ENCODE measurements at places on chromosomes 12 and 14. TPM values are rescaled to one million over a fixed set of nuclear protein-coding genes. Genes with fewer than 3 reads are reported as not detected.

DNA sequence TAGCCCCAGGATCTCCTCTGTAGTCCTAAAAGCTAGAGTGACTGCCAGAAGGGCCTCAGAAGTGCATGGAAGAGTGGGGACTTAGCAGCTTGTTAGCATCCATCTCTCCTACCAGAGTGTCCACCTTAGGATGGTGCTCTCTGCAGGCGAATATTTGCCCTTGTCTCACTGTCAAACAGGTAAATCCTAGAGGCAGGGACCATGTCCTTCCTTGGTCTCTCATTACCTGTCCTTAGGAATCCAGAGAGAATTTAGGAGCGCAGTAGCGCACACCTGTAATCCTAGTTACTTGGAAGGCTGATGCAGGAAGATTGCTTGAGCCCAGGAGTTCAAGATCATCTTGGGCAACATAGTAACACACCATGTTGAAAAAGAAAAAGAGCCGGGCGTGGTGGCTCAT lies 21.4 kb downstream of the AGAP2 start:
- DNase-seq, result no peak
- peaks cover 14% of the 10 kb centered on the region for H3K36me3 ChIP-seq
- no peaks in the 10 kb centered on the region for H3K27me3 ChIP-seq
- no peak overlapping the region for H3K4me3 ChIP-seq

GRCh38 chr12:2231011-2231595 lies 178.3 kb downstream of the CACNA1C start:
- H3K27ac ChIP-seq, result peak overlapping the region; percentile 5
- peak overlapping the region; percentile 10 for H3K4me3 ChIP-seq
- peak; percentile 30 for DNase-seq
- no peaks in the 10 kb centered on the region for H3K27me3 ChIP-seq

GRCh38 chr12:4190366-4191063 lies 83.0 kb upstream of the CCND2 start:
- no peak for DNase-seq
- H3K4me3 ChIP-seq, result no peak overlapping the region
- no peak overlapping the region for H3K27ac ChIP-seq
- no peaks in the 10 kb centered on the region for H3K36me3 ChIP-seq

DNA sequence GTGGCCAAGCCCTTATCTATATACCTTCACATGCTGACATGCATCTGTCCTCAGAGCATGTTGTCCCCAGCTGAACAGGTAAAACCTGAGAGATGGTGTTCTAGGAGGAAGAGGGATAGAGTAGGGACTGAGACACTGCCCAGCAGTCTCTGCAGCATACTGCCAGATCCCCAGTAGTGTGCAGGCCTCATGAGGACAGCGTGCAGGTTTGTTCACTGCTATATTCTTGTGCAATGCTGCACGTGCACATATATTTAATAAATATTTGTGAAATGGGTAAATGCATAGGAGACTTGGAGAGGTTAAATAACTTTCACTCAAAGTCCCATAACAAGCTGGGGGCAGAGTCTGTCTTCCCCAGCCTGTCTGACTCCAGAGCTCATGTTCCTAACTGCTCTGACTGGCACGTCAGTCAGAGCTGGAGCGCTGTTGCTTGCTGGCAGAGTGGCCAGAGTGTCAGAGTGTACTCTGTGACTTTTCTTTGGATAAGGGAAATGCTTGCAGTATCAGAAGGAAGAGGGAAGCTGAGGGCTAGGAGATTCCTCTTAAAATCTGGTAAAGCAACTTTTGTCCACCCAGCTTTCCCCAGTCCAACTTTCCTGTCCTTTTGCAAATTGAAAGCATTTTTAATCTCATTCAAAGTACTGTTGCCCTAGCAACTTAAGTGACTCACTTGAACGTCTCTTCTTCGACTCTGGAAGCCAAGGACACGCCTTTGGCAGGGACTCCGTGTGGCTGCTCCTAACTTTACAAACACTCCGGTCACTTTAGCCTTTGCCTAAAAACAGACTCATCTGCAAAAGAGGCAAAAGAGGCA lies 14.9 kb upstream of the POLR3B start:
- peaks cover 34% of the 10 kb centered on the region for H3K4me1 ChIP-seq
- H3K27me3 ChIP-seq, result no peaks in the 10 kb centered on the region
- no peaks in the 10 kb centered on the region for H3K36me3 ChIP-seq
- peak overlapping the region; percentile 61 for H3K4me3 ChIP-seq
- peak; percentile 96 for DNase-seq
- H3K27ac ChIP-seq, result peak overlapping the region; percentile 95

The RNASE4 gene
- total RNA-seq, result 35.9 TPM

The PTGER2 gene
- total RNA-seq, result 6.2 TPM

- no peak for DNase-seq
- H3K36me3 ChIP-seq, result peaks cover 41% of the 10 kb centered on the region
- H3K27me3 ChIP-seq, result no peaks in the 10 kb centered on the region
- peak overlapping the region; percentile 9 for H3K27ac ChIP-seq
- H3K4me1 ChIP-seq, result peaks cover 64% of the 10 kb centered on the region
Observed at GRCh38 chr12:63995512-63995911, 151.0 kb downstream of the SRGAP1 start.

The FGD4 gene
- 3.5 TPM for total RNA-seq

GRCh38 chr14:73859145-73859544 lies 7.5 kb downstream of the PTGR2 start:
- no peak overlapping the region for H3K4me3 ChIP-seq
- H3K4me1 ChIP-seq, result no peaks in the 10 kb centered on the region
- H3K36me3 ChIP-seq, result peaks cover 9% of the 10 kb centered on the region
- peak; percentile 13 for DNase-seq
- H3K27ac ChIP-seq, result no peak overlapping the region

Data from GM23248 (cell line).